ENCODE measurements at places on chromosomes 6 and 20.

- no peak for DNase-seq
Observed at GRCh38 chr20:16362642-16363041, 210.6 kb downstream of the KIF16B start.

DNA sequence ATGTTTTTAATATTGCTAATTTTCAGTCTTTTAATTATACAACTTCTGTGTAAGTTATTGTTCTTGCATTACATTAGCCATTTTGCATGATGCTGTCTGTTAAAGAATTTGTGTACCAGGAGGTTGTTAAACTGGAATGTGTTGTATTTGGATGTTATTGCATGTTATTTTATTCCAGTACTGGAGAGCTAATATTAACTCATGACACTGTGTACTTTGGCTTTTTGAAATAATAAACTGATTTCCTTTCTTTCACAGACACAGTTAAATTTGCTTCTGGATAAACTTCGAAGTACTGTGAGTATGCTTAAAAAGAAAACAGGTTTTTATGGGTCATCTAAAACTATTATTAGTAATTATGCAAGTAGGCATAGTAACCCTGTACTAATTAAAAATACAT lies 121.3 kb downstream of the MYO6 start:
- DNase-seq: no peak

DNA sequence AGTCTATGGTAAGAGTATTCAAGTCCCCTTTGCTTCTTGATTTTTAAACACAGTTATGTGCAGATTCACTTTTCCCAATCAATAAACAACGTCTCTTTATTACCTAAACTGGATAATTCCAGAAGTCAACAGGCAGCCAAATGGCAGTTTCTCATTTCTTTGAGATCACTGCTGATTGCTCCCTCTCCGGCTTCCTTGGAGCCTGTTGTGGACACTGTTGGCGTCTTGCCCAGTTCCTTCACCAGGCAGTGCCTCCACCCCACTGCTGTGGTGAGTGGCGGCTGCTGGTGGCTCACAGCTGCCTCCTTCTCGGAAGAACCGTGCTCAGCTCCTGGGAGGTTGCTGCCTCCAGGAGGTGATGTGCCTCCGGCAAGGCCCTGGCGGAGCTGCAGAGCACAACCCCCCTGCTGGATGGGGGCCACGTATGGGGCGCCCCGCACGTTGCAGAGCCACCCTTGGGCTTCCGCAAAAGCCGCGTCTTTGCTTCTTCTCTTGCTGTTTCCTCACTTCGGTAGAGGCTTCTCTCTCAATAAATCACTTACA lies 105.1 kb upstream of the CNKSR3 start:
- no peak for DNase-seq

DNA sequence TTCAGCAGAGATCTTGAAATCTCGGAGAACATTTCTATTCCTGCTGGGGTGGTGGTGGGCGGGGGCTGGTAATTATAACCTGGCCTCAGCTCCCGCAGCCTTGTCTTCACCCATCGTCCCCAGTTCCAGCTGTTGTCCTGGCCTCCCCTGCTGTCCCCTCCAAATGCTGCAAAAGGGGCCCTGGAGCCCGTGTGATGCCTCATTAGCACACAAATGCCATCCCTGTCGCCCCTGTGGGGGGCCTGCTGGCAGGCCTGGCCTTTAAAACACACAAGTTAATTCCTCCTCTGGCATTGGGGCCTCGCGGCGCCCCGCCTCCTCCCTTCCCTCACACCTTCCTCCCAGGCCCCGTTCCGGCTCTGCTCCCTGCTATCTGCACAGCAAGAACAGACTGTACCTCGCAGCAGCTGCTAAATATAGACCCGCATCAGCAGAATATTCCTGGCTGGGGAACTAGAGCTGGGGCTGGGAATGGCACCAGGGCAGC lies 85.7 kb downstream of the CDH22 start:
- no peak for DNase-seq

- DNase-seq: no peak
Observed at GRCh38 chr20:47622118-47622665, 120.5 kb downstream of the NCOA3 start.

DNA sequence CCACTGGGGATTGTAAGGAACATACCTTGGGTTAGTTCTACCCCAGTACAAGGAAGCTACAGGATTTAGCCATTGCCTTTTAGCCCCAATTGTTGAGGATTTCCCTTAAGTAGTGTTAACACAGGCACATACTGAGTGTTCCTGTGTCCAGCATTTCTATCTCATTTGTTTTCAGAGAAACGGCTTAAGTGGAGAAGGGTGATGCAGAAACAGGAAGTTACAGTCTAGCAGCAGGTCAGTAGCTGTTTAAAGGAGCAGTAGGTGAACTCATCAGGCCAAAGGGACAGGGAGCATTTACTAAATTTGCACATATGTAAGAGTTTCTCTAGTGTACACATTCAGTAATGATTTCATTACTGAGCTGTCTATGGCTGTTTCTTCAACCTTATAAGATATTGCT lies 644.2 kb upstream of the GJE1 start:
- DNase-seq: peak; percentile 11

- DNase-seq: no peak
Observed at GRCh38 chr6:1594445-1595200, 15.1 kb upstream of the FOXC1 start.

DNA sequence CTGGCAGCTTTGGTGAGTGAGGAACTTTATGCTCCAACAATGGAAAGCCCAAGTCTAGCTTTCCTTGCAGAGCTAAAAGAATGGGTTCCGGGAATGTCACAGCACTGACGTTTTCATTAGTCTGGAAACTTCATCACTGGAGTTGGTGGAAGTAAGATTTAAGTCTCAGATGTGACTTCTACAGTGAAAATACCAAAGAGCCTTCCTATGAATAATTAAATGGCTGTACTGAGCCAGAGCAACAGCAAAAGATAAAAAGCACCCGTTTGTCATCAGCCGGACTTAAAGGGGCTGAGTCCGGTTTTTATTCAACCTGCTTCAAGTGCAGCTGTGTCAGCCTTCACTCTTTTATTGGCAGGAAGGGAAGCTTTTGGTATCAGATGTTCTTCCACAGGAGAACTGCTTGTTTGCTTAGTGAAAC lies 46.5 kb upstream of the SHLD1 start:
- no peak for DNase-seq

All from CD4-positive, alpha-beta T cell treated with Interferon alpha-2 for 1 hour (primary cell).